ENCODE measurements at places on chromosomes 13 and 19.
A peak's percentile ranks its signal among the peaks of the same experiment; 100 is the strongest.

DNA sequence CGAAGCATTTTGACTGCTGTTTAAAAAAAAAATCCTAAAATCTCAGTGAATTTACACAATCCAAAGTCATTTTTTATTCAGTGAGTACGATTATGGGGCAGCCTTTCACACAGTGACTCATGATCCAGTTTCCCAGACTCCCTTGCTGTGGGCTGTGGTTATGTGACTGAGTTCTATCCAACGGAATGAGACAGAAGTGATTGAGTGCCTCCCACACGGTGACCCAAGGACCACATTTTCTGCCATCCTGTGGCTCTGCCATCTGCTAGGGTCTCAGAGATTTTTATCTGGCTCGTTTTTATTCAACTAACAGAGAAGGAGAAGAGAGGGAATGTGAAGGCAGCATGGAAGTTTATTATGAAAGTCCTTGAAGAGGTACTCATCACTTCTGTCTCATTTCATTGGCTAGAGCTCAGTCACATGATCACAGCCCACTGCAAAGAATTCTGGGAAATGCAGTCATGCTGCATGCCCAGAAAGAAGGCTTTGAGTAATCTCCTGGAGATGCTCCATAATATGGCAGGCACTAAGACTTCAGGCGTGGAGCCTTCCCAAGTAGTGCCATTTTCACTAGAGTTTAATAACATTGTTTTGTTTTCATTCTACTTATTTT lies 999.4 kb downstream of the UQCRFS1 start:
- DNase-seq, result peak; percentile 4

- no peak for DNase-seq
Measured at GRCh38 chr19:2804156-2805004, 15.3 kb upstream of the ZNF554 start.

GRCh38 chr13:48281556-48281955 lies 22.0 kb upstream of the RB1 start:
- no peak for DNase-seq

DNA sequence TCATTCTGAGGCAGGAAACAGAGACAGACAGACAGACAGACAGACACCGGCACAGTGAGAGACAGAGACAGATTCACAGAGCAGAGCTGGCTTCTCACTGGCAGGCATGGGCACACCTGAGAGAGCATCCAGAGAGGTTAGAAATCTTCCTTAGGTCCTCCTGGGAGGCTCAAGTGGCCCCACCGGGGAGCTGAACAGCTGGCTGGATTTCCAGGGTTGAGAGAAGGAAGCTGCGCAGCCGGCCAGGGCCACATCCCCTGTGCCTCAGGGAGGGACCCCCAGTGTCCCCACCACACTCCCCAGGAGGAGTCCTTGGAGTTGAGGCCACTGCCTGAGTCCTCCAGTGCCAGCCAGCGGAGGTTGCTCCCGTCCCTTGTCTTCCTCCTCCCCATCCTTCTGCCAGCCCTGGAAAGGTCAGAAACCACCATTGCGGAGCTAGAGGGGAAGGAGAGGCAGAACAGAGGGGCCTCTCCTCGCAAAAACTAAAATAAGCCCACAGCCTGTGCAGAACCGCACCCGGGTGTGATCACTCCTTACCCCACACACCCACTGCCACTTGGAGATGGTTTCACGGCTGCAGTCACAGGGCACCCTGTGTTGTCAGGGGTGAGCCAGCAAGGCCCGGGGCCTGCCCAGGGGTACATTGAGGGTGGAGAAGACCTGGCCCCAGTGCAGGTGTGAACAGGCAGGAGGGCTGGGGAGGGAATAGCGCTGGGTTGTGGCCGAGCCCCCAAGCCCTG lies 4.2 kb downstream of the FFAR3 start:
- DNase-seq, result no peak

DNA sequence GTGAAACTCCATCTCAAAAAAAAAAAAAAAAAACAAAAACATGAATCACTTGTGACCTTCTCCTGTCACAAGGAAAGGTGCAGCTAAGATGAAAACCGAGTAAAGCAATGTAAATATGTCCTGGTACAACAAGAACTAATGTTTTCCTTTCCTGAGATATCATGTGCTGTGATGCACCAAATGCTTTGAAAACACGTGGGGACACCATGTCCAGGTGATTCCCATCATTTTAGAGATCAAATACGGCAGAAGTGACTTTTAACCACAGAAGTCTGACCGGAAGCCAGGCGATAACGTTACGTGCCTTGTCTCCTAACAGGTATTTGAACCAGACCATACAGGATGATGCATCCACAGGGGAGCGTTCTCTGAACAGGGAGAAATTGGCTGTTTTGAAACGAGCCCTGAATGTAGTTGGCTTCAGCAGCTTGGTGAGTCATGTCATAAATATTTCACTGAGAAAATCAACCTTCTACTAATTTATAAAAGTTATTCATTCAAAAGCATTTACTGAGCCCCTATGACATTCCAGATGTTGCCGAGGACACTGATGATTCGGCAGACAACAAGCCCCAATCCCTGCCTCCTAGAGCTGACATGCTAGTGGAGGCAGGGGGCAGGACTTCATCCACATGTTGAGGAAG lies 328.1 kb downstream of the MYO16 start:
- peak; percentile 81 for DNase-seq

GRCh38 chr19:53844849-53845246 lies 20.7 kb upstream of the NLRP12 start:
- no peak for DNase-seq
